NCI-H2227 treated with DMSO at 0.1 percent for 48 hours (cell line): ENCODE measurements at places on chromosomes 5 and 9.

GRCh38 chr9:105444130-105444529, 3.7 kb upstream of the FSD1L start:
- DNase-seq, result no peak

- DNase-seq, result no peak
These were observed 173.4 kb downstream of the ZNF462 start for GRCh38 chr9:107036367-107036766.

- DNase-seq, result no peak
These were observed 312.3 kb upstream of the RIOK2 start for GRCh38 chr5:97495301-97495700.

DNA sequence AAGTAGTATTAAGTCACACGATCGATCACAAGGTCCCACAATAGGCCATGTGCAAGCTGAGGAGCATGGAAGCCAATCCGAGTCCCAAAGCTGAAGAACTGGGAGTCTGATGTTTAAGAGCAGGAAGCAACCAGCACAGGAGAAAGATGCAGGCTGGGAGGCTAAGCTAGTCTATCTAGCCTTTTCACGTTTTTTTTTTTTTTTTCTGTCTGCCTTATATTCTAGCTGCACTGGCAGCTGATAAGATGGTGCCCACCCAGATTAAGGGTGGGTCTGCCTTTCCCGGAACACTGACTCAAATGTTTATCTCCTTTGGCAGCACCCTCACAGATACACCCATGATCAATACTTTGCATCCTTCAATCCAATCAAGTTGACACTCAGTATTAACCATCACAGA, 6.5 kb downstream of the PPIP5K2 start:
- no peak for DNase-seq

DNA sequence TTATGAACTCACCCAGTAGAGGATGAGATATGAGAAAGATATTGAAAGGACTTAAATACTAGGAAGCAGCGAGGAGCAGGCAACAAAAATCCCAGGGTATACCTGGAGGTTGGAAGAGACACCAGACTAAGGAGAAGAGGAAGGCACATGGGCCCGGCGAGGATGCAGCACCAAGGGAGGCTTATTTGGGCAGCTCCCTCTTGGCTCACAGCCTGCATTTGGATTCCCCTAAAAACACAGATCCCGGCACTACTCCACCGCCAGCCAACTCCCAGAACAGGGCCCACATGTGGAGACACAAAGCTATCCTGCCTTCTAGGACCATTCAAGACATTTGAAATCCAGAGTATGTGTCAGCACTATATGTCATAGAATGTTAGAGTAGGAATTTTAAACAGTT, 199.8 kb upstream of the FBXL7 start:
- DNase-seq, result no peak

GRCh38 chr9:99385215-99385614, 163.1 kb downstream of the SEC61B start:
- DNase-seq, result no peak

GRCh38 chr5:57082441-57083067, 91.3 kb upstream of the GPBP1 start:
- no peak for DNase-seq

- no peak for DNase-seq
These were observed 60.8 kb downstream of the SEMA4D start for GRCh38 chr9:89436963-89437625.

GRCh38 chr9:129596541-129597331, 24.2 kb downstream of the C9orf50 start:
- peak; percentile 7 for DNase-seq

- no peak for DNase-seq
These were observed 120.2 kb downstream of the RGS3 start for GRCh38 chr9:113583511-113584427.

DNA sequence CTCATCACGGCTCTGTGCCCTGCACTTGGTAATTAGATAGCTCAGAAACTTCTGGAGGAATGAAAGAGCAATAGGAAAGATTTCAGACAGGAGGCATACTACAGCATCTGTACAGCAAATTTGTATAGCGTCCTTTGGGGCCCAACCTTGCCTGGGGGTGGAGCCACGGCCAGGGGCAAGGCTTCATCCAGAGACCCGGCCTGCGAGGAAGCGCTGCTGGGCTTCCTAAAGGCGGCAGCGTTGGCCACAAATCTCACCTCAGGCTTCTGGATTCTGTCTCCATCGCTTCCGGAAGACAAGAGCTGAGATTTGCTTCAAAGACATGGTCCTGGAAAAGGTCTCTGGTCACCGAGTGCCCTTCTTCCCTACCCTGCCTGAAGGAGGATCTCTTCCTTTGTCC, 12.2 kb upstream of the SPATA31D1 start:
- no peak for DNase-seq

- DNase-seq, result no peak
These were observed 24.8 kb upstream of the ANKRD33B start for GRCh38 chr5:10538789-10539686.

- no peak for DNase-seq
These were observed 22.5 kb upstream of the COMMD10 start for GRCh38 chr5:116062352-116062751.

GRCh38 chr9:130337784-130338380, 72.3 kb downstream of the HMCN2 start:
- DNase-seq, result no peak

DNA sequence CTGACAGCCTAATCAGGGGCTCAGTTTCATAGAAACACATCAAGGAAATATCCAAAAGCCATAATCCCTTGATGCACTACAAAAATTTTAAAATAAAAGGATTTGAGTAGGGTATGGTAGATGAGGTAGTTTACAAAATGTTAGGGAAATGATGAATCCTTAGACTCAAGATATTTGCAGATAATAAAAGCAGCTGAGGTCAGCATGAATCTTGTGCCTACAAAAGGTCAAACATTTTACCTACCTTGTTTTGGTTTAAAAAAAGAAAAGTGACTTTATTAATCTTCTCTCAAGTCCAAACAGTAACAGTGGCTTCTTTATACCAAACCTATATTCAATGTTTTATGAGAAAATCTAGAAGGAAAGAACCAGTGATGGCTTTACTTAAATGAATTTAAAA, 135.5 kb downstream of the BNC2 start:
- no peak for DNase-seq

- DNase-seq, result no peak
These were observed 53.3 kb downstream of the PDE4D start for GRCh38 chr5:59840200-59840601.

DNA sequence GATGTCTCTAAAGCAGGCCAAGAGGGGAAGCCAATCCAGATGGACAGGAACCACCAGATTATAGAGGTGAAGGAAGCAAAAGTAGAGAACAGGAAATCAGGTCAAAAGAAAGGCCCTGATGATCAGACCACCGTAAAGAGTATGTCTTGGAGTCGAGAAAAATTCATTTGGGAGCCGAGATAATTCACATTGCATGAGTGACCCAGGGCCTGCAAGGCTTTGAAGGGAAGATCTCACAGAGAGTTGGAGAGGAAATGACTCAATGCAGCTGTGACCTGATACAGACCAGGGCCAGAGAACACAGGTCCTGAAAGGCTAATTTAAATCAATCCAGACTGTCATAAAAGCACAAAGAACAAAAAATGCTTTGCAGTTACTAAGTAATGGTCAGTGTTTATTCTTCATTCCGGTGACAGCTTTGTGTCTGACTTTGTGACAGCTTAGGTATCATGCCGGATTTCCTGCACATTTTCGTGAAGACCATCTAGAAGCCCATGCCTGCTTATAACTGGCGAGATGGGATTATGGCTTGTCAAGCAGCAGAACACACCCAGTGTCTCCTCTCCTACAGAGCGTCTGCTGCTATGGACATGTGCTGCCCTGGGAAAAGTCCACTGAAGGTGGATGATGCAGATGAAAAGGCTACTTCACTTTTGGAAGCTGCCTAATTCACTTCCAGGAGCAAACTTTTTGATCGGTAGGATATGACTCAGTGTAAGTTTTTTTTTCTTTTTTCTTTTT, 5.8 kb upstream of the ACTBL2 start:
- DNase-seq, result no peak

- DNase-seq, result no peak
These were observed 83.7 kb upstream of the SPRY4 start for GRCh38 chr5:142408536-142408935.

- no peak for DNase-seq
These were observed 9.9 kb downstream of the HNRNPAB start for GRCh38 chr5:178214160-178214803.

DNA sequence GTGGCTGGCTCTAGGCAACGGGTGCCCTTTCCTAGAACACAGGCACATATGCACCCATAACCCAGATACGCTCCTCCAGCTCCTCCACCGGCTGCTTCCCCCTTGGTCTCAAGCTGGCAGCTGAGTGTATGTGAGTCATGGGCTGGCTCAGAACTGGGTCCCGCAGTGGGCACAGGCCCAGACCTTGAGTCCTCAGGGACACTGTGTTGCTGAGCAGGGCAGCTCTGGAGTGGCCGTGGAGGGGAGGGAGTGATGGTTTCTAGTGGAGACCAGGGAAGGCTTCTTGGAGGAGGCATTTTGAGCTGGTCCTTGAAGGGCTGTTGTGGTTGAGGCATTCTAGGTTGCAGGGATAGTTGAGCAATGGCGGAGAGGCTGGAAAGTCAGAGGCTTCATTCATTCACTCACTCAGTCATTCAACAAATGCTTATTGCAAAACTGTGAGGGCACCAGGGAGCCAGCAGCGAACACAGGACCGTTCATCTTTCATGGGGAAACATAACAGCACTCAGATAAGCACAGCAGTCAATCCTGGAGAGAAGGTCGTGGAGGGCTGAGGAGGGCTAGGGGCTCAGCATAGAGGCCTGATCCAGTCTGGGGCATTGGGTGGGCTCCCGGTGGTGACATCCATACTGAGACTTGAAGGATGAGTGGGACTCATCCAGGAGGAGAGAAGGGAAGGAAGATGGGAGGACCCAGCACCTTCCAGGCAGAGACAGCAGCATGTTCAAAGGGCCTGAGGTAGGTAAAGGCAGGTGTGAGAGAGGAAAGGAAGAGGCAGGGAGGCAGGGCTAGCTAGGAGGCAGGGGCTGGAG, 2.4 kb downstream of the BBLN start:
- DNase-seq, result no peak

GRCh38 chr9:4328723-4329122, 28.9 kb upstream of the GLIS3 start:
- DNase-seq, result no peak

- no peak for DNase-seq
These were observed 1.5 kb downstream of the PIP5K1B start for GRCh38 chr9:68706363-68707201.

DNA sequence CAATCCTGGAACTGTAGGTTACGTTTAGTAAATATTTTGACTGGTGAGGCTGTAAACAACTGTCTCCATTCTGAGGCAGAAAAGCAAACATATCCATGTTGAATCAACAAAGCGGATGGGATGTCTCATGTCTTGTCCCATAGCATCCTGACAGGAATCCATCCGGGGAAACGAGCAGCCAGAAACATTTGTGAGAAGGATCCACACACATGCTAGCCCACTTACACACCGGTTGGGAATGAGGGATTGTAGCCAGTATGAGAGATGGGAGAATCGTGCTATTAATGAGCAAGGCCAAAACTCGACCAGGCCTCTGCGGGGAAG, 117.5 kb downstream of the FSTL4 start:
- no peak for DNase-seq

DNA sequence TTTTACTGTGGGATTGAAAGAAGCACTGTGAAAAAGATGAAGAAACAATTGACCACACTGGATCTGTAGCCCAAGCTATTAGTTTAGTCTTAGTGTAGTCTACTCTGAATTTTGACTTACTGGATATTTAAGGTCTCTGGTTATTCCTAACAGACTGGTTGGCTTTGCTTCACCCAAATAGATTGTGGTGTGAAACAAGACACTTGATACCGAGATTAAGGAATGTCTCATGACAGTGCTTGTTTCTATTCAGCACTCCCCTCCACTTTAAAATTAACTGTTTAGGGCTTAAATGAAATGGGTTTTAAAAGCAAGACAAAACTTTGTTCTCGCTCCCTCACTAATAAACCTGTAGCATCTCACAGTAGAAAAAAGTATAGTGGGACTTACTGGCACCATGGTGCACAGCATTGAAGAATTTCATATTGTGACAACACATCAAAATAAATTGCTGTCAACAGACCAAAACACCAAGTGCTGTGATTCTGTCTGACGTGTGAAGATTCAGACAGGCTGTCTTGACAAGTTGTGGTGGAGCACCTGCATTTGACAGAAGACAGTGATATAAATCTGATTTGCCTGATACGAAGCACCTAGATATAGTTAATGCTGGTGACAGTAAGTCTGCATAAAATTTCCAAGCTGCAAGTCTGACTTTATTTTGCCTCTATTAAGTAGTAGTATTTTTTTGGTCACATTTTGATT, 73.1 kb downstream of the PBX3 start:
- no peak for DNase-seq

GRCh38 chr9:1969160-1969559, 46.0 kb upstream of the SMARCA2 start:
- no peak for DNase-seq

GRCh38 chr9:109861918-109862317, 81.9 kb downstream of the PALM2AKAP2 start:
- no peak for DNase-seq

DNA sequence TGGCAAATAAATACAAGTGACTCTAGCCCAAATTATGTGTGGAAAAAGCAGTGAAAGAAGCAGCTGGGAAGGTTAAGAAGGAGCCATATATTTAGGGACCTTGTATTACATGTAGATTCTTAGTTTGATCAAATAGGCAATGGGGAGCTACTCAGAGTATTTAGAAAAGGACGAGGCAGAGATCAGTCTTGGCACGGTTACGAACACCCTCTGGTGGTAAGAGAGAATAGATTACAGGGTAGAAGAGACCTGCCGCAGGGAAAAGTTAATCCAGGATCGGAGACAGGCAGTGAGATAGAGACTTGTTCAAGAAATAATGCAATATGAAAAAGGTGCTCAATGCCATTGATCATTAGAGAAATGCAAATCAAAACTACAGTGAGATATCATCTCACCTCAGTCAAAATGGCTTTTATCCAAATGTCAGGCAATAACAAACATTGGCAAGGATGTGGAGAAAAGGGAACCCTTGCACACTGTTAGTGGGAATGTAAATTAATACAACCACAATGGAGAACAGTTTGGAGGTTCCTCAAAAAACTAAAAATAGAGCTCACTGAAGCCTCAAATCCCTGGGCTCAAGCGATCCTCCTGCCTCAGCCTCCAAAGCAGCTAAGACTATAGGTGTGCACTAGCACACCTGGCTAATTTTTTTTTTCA, 12.0 kb downstream of the INIP start:
- DNase-seq, result peak; percentile 67
